ENCODE measurements at places on chromosomes 4 and X. TPM values are rescaled to one million over a fixed set of nuclear protein-coding genes. Genes with fewer than 3 reads are reported as not detected.

Gene CENPVL1
- total RNA-seq: not detected

Gene BMX
- total RNA-seq: not detected

Gene PITX2
- total RNA-seq: not detected

Gene UNC5C
- total RNA-seq: 18.1 TPM

Gene FAM47A
- total RNA-seq: not detected

Gene CSAG3
- total RNA-seq: not detected

Gene ATP8A1
- 2.1 TPM for total RNA-seq

Gene LRIT3
- not detected for total RNA-seq

Gene FRMD7
- not detected for total RNA-seq

Gene UGT2A1
- total RNA-seq: not detected

Gene PHOX2B
- total RNA-seq: not detected

Gene ARR3
- not detected for total RNA-seq

All from cardiac ventricle fibroblast (primary cell).